ENCODE measurements at places on chromosomes 1 and 21.
A peak's percentile ranks its signal among the peaks of the same experiment; 100 is the strongest.

GRCh38 chr1:89757532-89757931, 63.3 kb upstream of the LRRC8D start:
- DNase-seq = no peak

DNA sequence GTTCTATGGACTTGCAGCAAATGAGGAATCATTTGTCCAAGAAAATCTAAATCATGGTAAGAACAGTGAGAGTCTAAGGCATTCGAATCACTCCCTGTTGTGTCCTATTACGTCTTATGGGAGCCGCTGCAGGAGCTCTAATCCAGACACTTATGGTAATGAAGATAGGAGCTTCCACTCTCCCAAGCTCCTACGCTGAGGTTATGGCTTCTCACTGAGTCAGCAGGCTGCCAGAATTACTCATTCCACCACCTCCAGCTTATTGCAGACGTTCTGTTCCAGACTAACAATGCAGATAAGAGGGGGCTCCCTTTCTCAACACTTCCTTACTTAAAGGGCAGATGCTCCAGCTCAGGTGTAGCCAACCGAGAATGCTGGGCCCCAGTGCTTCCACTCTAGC, 212.6 kb downstream of the GREM2 start:
- DNase-seq = no peak

DNA sequence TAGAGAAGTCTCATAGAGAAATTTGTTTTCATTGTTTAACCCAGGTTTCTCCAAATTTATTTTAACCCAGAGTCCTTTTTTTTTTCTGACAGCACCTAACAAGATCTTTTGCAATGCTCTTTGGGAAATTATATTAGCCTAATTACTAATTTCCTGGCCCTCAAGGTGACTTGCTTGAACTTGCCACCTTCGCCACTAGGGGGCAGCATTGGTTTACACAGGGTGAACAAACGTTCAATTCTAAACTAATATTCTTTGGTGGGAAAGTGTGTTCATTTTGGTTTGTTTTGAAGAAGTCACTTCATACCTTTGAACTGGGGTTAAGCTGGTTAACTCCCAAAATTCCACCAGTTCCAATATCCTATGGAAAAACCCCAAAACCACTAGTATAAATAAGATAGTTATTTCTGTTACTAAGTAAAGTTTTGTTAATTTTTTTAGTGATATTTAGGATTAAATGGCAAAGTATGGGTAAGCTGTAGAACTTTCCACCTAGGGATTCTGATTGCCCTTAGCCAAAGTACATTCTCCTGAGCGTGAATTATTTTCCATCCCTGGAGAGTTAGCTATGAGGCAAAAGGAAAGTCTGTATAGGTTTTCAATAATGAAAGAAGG, 13.0 kb downstream of the CCDC190 start:
- DNase-seq = peak; percentile 13

GRCh38 chr1:89952605-89953130, 42.2 kb upstream of the ZNF326 start:
- no peak for DNase-seq

GRCh38 chr21:37101384-37101783, 28.3 kb downstream of the TTC3 start:
- DNase-seq = no peak

GRCh38 chr1:200354243-200354642, 55.6 kb downstream of the ZNF281 start:
- DNase-seq = no peak

- DNase-seq = no peak
These were observed 37.7 kb upstream of the IGSF21 start for GRCh38 chr1:18069903-18070302.

DNA sequence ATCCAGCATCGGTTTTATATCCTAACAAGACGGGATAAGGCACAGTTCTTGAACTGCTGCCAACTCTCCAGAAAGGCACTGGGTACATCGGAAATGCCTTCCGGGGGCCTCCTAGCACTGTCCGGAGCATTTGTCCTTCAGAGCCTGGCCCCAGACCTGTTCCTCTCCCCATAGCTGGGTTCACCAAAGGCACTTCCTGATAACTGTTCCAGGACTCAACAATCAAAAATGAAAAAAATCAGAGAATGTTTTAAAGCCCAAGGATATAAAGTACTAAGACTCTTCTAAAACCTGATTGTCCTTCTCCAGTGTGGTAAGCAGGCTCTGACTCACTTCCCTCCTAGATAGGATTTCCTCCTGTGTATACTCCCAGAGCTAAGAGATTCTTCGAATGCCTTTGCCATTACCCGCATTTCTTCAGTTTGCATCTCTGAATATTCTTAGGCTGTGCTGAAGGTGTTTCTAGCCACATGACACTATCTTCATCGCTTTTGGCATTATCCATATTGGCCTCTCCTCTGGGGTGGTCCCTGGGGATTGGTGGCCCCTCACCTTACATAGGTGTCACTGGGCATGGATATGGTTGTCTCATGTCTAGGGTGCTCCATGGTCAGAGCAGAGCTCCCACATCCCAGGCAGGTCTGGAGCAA, 112.9 kb downstream of the ZBTB18 start:
- no peak for DNase-seq

DNA sequence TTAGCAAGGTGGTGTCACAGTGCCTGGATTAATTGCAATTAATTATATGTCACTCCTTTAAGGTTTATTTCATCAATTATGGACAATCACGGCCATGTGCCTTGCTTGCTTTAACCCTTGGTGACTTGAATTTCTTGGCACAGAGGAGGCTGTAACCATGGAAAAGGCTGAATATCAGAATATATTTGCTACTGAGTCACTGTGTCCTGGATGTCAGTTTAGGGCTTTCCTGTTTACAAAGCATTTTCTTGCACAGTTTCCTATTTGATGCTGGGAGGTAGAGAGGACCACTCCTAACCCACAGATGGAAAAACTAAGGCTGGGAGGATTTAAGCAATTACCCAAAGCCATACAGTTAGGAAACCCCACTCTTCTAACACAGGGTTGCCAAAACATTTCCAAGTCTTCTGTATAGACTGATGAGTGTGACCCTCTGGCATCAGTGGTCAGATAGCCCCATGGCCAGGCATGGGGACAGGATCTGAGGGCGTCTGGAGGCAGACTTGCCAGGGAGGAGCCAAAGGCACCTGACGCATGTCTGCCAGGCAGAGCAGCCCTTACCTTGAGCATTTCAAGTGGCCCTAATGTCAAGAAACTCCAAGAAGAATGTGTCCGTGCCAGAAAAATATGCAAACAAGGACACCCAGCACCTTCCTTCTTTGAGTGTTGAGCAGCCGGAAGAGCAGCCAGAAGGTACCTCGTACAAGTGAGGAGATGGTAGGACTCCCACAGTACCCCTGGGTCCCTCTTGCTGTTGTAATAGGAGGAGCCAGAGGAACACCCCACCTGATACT, 34.4 kb downstream of the KCNN3 start:
- no peak for DNase-seq

DNA sequence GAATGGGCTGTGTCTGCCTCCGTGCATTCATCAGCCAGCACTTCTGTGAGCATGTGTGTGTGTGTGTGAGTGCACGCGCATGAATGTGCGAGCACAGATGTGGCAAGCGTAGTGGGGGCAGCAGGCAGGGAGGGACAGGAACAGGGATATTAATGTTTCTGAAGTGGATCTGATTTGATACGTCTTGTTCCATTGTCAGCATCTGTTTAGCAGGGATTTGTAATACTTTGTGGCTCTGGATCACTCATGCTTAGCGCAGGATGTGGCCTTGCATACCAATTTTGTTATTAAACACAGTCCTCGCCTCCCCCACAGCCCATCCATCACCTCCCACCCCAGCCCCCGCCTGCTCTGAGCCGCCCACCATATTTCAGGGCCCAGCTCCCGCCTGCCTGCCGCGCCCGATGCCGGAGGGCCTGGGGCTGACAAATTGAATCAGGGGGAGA, 52.4 kb downstream of the TMEM53 start:
- DNase-seq = no peak

GRCh38 chr1:241714321-241715218, 62.5 kb downstream of the WDR64 start:
- DNase-seq = no peak

GRCh38 chr1:206427291-206427690, 43.0 kb upstream of the IKBKE start:
- no peak for DNase-seq

DNA sequence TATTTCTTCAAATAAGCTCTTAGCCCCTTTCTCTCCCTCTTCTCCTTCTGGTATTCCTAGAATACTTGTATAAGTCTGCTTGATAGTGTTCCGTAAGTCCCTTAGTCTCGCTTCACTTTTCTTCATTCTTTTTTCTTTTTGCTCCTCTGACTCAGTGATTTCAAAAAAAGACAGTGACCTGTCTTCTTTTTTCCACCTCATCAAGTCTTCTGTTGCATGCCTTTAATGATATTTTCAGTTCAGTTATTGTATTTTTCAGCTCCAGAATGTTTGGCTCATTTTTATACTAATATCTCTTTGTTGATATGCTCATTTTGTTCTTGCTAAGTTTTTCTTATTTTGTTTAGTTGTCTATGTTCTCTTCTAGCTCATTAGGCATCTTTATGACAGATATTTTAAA, 97.7 kb downstream of the POFUT2 start:
- no peak for DNase-seq

DNA sequence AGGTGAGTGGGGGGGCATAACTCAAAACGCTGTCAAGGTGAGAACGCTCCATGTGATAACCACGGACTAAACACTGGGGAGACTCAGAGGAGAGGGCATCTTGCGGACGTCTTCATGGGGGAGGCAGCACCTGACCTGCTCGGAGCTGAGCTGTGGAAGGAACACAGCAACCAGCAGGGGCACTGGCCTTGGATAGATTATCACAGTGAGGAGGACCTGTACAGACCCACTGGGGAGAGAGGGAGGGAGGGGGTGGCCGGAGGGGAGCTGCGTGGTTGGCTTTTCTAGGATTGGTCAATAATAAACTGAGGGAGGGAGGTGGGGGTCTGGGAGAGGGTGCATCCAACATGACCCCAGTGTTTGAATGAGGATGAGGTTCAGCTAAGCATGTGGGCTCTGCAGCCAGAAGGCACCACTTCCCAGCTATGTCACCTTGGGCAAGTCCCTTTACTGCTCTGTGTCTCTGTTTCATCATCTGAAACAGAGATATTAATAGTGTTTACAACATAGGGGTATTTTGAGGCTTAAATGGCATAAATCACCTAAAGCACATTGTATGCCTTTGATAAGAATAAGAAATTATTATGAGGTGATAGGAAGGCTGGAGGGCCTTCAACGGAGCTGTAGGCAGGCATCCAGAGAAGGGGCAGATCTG, 123.3 kb downstream of the GRIK3 start:
- DNase-seq = no peak

All from NCI-H2029 treated with DMSO at 0.1 percent for 48 hours (cell line).